Left ventricle myocardium inferior (tissue), 1 donor: ENCODE measurements at places on chromosomes 11 and 22. TPM values are rescaled to one million over a fixed set of nuclear protein-coding genes. Genes with fewer than 3 reads are reported as not detected.

GRCh38 chr22:32591620-32592019, 117.0 kb downstream of the FBXO7 start:
- no peak overlapping the region for H3K4me3 ChIP-seq
- DNase-seq, result no peak
- no peaks in the 10 kb centered on the region for H3K4me1 ChIP-seq
- no peaks in the 10 kb centered on the region for H3K36me3 ChIP-seq

GRCh38 chr11:45056529-45056928, 89.9 kb upstream of the PRDM11 start:
- no peak for DNase-seq
- H3K4me1 ChIP-seq, result peaks cover 19% of the 10 kb centered on the region
- H3K4me3 ChIP-seq, result no peak overlapping the region
- H3K27me3 ChIP-seq, result no peaks in the 10 kb centered on the region

- no peaks in the 10 kb centered on the region for H3K27me3 ChIP-seq
- no peaks in the 10 kb centered on the region for H3K4me1 ChIP-seq
- H3K36me3 ChIP-seq, result no peaks in the 10 kb centered on the region
- H3K4me3 ChIP-seq, result no peak overlapping the region
Observed at GRCh38 chr11:21421711-21422329, 752.4 kb downstream of the NELL1 start.

- no peak overlapping the region for H3K4me3 ChIP-seq
- DNase-seq, result no peak
- H3K27ac ChIP-seq, result peak overlapping the region; percentile 31
- no peaks in the 10 kb centered on the region for H3K27me3 ChIP-seq
Observed at GRCh38 chr11:68160100-68160695, 39.0 kb upstream of the CHKA start.

DNA sequence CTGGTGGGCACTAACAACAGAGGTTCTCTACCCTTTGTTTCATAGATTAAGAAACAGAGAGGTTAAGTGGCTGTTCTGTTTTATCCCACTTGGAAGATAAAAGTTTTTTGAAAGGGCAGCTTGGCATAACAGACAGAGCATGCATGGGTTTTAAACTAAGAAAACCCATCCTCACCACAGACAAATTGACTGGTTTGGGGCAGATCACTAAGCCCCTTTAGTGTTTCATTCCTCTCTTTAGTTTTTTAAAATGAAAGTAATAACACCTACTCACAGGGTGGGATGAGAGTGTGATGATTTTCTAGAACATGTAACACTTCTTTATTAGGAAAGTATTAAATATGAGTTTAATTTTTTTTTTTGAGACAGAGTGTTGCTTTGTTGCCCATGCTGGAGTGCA, 12.3 kb upstream of the RRAS2 start:
- H3K27me3 ChIP-seq, result no peaks in the 10 kb centered on the region
- DNase-seq, result no peak
- no peak overlapping the region for H3K27ac ChIP-seq
- no peak overlapping the region for H3K4me3 ChIP-seq
- H3K36me3 ChIP-seq, result no peaks in the 10 kb centered on the region
- peaks cover 19% of the 10 kb centered on the region for H3K4me1 ChIP-seq

DNA sequence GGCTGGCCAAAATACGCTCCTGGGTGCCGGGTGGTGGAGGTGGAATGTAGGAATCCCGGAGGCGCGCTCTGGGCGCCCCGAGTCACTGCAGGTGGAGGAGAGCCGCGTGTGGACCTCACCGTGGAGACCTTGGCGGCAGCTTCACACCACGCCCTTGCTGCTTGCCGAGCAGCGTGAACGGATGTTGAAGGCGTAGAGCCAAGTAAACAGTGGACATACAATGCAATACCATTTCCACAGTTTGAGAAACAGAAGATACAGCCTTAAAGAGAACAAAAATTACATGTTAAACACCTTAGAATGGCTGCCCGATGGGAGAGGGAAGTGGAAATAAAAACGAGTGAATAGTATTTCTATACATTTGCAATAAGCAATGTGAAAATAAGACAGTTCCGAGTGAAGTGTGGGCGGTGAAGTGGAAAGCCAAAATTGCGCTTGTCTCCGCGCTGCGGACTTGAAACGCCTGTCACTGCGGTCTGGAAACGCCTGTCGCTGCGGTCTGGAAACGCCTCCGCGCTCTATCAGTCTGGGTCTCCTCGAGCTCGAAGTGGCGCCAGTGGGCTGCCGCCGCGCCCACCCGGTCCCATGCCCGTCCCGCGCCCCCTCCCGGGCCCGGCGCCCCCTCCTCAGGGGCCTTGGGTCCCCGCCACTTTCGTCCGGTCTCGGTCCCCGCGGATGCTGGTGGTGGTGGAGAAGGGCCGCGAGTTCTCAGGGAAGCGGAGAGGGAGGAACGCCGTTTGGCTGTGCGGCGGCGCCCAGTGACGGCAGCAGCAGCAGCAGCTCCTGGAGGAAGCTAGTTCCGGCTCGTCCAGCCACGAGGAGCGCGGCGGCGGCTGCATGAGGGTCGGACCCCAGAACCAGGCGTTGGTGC, 1.6 kb downstream of the NCR3LG1 start:
- peak overlapping the region; percentile 85 for H3K27ac ChIP-seq
- peak; percentile 77 for DNase-seq
- peaks cover 38% of the 10 kb centered on the region for H3K4me1 ChIP-seq
- H3K27me3 ChIP-seq, result no peaks in the 10 kb centered on the region

DNA sequence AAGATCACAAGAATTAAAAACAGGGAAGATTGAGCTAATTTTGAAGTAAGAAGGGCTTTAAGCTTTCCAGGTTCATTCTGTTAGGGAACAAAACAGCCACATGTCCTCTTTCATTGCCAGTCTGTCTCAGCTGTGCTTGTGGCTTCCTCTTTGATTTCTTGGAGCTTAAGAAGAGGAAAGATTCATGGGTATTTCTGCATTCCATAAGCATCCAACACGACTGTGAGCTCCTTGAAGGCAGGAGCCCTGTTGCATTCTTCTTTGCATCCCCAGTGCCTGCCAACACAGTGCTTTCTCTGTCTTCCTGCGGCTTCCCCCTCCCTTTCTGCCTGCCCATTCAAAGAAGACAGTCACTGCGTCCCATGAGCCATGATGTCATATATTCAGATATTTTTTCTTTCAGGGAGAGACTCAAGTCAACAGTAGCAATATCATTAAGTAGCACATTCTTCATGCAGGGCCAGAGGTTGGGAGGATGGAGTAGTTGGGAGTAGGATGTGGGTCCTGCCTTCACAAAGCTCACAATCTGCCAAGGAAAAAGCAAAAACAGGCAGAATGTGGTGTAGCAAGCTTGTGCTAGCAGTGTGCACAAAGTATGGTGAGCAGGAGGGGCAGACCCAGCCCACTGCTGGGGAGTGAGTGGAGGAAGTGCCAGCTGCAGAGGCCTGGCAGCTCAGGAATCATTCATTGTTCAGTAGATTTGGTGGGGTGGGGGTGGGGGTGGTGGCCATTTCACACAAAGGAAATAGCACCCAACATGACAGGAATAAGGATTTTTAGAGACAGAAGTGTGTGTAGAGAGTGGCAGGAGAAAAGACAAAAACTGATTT, 162.1 kb upstream of the RASSF10 start:
- peaks cover 39% of the 10 kb centered on the region for H3K4me1 ChIP-seq
- no peaks in the 10 kb centered on the region for H3K36me3 ChIP-seq

Gene MRGPRX4
- total RNA-seq, result not detected

Gene PAX6
- total RNA-seq, result not detected

DNA sequence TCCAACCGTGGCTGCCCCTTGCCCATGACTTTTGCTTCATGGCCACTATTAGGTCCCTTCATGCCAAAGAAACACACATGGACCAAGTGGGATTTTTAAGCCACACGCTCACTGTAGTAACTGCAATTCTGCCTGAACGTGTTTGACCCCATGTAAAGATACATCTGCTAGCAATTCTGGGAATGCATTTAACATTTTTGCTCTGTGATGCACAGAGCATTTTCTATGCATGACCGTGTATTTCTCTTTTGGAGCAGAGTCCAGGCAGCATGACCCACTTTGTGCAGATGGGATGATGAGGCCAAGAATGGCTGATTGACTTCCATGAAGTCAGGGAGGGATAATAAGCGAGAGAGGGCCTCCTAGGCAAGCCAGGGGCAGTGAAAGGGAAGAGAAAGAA, 108.5 kb downstream of the TP53I11 start:
- no peak overlapping the region for H3K4me3 ChIP-seq
- peaks cover 14% of the 10 kb centered on the region for H3K36me3 ChIP-seq
- DNase-seq, result no peak
